ENCODE measurements at places on chromosomes 3 and 15.
A peak's percentile ranks its signal among the peaks of the same experiment; 100 is the strongest.

GRCh38 chr3:197339841-197340520, 41.6 kb upstream of the DLG1 start:
- DNase-seq: no peak

DNA sequence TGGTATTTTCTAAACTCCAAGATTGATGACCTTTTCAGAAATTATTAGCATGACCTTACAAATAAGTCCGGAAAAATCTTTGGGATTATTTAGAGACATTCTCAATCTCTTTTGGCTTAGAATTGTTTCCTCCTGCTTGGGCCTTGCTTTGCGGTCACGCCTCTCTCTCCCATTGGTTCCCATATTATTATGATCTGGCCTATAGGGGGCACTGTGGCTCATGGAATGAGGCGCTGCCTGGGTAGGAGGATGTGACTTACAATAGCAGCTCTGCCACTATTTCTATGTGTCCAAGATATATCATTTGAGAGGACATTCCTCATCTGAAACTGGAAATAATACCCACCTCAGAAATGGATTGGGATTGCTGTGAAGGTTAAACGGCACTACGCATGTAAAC, 464.9 kb downstream of the MFSD1 start:
- peak; percentile 30 for DNase-seq

DNA sequence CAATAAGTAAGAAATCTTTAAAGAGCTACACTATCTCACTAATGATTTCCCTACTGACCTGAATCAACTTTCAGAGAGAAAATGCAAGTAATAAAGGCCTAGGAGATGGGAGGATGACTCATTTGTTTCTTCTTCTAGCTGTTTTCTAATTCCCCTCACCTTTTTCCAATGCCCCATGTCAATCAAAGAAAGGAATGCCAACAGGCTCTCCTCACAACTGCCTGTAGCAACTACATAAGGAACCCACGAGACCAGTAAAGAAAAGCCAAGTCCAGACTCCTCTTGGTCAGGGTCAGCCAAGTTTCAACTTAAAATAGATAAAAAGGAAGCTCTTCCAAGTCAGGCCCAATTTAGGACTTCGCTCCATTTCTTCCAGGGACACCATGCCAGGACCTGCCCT, 201.9 kb downstream of the TNIK start:
- no peak for DNase-seq

- no peak for DNase-seq
Observed at GRCh38 chr3:54026543-54026942, 95.8 kb upstream of the CACNA2D3 start.

DNA sequence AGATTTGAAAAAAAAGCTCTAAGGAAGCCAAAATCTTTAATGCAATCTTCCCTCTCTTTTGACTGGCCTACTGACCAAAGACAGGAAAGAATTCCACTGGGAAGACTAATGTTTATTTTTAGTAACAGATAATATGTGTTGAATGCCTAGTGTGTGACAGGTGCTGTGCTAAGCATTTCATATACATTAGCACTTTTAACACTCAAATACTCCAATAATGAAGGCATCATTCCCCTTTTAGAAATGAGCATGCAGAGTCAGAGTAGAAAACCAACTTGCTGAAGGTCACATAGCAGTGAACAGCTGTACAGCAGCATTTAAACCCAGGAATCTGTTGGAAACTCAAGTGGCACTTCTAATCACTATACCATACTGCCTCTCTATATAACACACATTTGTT, 170.6 kb downstream of the MINAR1 start:
- no peak for DNase-seq

- peak; percentile 66 for DNase-seq
Observed at GRCh38 chr3:4512895-4513616, 19.9 kb downstream of the ITPR1 start.

DNA sequence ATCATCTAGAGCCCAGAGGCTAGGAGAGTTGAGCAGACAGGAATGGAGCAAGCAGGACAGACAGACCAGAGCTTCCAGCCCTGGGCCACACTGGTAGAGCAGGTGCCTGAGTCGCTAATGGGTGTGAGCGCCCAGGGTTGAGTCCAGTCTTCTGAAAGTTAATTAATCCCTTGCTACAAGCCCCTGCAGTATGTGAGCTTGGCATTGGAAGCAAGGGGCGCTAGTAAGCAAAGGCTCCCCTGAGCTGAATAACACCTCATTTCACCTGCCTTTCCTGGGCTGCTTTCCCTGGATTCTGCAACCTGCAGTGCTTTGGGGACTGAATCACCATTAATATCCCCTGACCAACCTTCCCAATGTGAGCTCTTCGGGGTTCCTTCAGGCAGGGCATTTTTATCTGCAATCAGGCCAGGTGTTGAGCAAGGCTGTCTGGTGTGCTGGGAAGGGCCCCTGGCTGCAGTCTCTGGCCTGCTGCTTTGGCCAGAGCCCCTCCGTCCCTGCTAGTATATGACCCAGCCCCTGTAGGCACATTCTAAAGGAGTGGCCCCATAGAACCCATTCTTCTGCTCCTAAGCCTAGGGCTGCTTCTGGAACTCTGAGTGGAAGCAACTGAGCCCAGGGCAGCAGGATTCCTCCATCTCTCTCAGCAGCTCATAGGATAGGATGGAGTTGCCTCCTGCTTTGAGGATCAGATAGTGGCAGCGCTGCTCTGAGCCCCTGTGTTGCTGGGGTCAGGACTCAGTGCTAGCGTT, 45.1 kb upstream of the EPHB1 start:
- no peak for DNase-seq

DNA sequence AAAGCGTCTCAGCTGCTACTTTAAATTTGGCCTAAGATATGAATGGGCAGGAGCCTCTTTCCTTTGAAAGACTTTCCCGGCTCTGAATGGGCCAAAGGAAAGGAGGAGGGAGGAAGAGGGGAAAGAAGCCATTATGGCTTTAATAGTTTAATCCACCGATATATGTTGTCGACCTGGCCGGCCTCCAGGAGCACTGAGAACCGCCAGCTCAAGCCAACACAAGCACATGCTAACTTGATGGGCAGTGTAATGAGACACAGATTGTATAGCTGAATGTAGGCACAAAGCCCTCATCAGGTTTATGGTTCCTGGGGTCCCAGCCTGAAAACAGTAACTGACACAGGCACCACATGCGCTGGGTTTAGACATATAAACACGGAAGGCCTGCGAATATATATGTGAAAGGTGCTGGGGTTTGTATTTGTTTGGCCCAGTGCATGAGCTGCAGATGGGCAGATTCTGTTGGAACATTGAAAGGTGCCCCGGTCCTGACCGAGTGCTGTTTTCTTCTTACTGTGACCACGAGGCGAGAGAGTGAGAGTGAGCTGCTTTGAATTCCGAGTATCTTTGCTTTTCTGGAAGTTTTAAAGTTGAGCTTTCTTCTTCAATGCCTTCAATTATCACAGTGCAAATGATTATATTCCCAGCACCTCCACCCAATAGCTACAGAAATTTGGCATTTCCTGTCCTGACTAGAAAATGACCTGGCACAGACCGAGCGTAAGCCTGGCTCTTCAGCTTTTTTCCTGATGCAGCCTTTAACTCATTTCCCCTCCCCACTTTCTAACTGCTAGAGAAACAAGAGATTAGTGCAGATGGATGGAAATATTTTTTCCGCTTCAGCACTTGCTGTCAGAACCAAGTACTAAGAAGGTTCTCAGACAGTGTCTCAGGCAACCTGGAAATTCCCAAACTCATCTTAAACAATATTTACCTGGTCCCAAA, 267.3 kb downstream of the RORA start:
- no peak for DNase-seq

GRCh38 chr15:63044077-63044644, 1.6 kb downstream of the TPM1 start:
- DNase-seq: no peak

- no peak for DNase-seq
Observed at GRCh38 chr3:74075241-74075640, 450.5 kb upstream of the PDZRN3 start.

DNA sequence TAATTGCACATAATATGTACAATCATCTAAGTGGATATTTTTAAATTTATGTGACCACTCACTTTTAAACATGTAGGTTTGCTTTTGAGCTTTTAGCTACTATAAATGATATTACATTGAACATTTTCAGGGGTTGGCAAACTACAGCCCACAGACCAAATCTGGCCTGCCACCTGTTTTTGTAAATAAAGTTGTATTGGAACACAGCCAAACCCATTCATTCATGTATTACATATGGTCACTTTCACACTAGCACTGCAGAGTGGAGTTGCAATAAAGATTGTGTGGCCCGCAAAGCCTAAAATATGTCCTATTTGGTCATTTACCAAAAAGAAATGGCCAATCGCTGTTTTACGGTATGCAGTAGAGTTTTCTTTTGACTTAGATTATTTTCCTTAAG, 21.2 kb downstream of the CMTM7 start:
- DNase-seq: no peak

GRCh38 chr3:178498871-178499270, 37.4 kb upstream of the KCNMB2 start:
- DNase-seq: no peak
